ENCODE measurements at places on chromosomes 1 and 21. TPM values are rescaled to one million over a fixed set of nuclear protein-coding genes. Genes with fewer than 3 reads are reported as not detected.

DNA sequence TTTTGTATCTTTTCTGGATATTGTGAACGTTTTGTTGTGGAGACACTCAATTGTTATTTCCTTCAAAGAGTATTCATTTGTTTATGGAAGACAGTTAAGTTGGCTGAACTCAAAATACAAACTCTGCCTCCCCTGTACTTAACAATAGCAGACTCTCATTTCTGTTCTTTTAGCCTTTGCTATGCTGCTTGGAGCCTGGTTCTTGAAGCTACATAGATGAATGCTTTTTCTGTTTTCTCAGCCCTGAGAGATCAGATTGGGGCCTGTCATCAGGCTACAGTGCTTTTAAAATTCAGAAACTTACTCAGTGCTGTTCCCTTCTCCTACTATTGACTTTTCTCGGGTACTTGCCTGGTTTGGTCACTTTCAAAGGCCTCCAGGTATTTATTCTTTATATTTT lies 215.7 kb upstream of the LYPLAL1 start:
- DNase-seq, result no peak

DNA sequence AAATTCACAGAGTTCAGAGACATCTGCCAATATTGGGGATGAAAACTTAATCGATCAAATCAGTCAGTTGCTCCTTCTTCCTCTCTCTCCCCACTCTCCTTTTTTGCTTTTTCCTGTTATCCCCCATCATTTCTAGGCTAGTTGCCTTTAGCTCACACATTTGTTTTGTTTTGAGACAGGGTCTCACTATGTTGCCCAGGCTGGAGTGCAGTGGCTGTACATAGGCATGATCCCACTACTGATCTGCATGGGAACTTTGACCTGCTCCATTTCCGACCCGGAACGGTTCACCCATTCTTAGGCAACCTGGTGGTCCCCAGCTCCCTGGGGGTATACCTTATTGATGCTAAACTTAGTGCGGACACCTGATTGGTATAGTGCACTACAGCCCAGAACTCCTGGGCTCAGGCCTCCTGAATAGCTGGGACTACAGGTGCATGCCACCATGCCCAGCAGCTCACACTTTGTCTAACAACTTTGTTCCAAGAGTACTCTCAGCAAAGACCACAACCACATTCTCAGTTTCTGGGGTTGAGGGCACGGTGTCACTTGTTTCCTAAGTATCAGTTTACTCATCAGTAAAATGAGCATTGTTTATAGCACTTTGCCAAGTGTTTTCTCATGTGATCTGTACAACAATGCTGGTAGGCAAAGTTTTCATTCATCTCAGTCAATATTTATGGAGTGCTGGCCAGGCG lies 6.7 kb upstream of the ELOA start:
- DNase-seq, result no peak

DNA sequence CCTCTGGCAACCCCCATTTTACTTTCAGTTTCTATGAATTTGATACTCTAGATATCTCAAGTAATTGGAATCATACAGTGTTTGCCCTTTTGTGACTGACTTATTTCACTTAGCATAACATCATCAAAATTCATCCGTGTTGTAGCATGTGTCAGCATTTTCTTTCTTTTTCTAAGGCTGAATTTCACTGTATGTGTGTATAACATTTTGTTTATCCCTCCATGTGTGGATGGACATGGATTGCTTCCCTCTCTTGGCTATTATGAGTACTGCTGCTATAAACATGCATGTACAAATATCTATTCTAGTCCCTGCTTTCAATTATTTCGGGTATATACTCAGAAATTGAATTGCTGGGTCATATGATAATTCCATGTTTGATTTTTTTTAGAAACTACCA lies 97.3 kb downstream of the MAP3K21 start:
- DNase-seq, result peak; percentile 7

- no peak for DNase-seq
Observed at GRCh38 chr1:152774875-152775274, at the start of gene LCE1F. LCE1F (plus strand) TSS chr1:152775140; CDS start chr1:152776372, 1,232 bp downstream.

DNA sequence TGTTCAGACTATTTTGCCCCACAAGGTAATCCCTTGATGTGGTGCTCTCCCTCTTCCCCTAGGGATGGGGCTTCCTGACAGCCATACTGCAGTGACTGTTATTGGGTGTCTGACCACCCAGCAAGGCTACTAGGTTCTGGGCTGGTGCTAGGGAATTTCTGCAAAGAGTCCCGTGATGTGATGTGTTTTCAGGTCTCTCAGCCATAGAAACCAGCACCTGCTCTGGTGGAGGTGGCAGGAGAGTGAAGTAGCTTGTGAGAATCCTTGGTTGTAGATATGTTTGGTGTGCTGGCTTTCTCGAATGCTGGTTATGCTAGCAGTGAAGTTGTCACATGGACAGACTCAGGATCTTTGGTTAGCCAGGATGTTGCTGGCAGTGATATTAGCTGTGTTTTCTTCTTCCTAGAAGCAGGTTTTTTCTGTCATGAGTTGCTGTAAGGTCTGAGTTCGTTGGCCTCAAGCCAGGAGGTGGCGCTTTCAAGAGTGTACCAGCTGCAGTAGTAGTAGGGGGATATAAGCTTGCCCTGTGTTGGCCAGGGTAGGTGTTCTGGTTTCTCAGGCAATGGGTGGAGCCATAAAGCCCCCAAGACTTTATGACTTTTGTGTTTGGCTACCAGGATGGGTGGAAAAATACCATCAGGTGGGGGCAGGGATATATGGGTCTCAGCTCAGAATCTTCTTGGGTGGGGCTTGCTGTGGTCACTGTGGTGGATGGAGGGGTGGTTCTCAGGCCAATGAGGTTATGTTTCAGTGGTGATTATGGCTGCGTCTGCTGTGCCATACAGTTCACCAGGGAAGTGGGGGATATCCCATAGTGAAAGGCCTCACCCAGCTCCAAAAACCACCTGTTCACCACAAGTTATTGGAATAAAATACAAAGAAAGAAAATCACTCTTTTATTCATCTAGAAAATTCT lies 1112.3 kb downstream of the KCNT2 start:
- DNase-seq, result no peak

GRCh38 chr1:168991667-168992475 lies 114.6 kb upstream of the ATP1B1 start:
- no peak for DNase-seq

The B4GALT3 gene
- 22.5 TPM for total RNA-seq

The TRIM62 gene
- total RNA-seq, result 3.9 TPM

All from fibroblast of villous mesenchyme (primary cell).